ENCODE measurements at places on chromosomes 5 and 9.

GRCh38 chr5:54691656-54692055 lies 174.1 kb downstream of the SNX18 start:
- no peak for DNase-seq

DNA sequence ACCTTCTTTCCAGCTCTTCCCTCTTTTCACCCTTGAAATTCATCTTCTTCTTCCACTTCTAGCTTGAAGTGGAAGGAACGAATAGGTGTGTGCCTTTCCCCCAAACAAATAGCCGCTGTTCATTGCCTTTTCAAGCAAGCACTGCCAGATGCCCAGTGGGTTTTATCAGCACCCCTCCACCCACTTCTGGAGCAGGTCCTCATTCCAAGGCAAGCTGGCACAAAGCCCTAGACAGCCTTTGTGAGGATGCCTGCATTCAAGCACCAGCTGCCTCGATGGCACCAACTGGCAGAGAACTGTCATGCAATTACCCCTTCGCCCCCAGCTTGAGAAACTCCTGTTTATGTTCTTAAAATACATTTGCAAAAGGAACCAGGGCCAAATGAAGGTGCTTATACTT lies 36.5 kb downstream of the SERINC5 start:
- no peak for DNase-seq

DNA sequence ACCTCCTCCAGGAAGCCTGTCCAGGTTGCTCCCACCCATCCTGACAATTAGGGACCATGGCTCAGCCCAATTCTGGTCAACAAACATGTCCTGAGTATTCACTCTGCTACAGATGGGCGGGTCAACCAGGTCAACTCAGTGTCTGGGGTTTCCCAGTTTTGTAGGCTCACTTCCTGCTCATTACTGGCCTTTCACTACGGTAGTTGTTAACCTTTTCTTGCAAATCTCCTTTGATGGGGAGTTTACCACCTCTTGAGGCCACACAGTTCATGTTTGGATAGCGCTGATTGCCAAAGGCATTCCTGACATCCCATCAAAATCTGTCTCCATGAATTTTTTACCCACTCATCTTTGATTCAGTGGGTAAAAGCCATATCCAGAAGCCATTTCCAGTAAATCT lies 13.8 kb downstream of the TMEM8B start:
- no peak for DNase-seq

GRCh38 chr9:124392254-124392870 lies 22.9 kb downstream of the PSMB7 start:
- no peak for DNase-seq

DNA sequence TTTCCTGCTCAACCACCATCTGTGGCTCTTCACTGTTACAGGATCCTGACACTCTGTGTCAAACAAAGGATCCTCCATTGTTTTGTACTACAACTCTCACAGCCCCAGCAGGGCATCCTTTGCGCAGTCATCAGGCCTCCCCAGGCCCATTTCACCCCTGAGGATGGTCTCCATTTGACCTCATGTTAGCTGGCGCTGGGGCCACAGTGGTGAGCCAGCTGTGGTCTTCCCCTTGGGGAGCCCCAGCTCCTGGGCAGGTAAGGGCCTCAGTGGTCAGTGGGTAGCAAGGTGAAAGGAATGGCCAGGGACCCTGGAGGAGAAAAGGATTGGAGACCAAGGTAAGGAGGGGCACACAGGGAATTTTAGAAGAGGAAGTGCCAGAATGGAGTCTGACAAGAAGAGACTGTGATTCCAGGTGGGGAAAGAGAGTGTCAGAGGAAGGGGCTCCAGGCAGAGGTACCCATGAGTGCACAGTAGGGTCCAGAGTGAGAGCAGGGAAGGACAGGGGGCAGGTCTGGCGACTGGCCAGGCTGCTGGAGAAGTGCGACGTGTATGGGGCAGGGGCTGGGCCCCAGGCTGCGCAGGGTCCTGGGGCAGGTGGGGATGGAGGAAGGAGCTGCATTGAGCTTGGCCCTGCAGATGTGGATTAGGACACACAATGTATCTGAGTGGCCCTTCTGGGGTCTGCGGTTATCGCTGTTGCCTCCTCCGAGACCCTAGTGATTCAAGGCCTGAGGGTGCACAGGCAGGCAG lies 109.9 kb downstream of the PHF2 start:
- no peak for DNase-seq

DNA sequence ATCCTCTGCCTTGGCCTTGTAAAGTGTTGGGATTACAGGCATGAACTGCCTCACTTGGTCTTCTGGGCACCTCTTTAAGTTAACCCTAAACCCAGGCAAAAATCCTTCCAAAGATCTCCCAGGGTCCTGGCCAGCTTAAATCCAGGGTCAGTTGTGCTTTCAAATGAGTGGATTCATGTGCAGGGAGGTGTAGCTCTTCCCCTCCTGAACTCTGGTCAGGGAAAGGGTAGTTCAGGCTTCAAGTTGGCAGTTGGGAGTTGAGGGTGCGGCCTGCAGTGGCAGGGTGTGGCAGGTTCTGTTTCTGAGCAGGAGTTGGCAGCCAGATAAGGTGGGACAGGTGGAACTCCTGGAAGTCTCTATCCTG lies 3.6 kb downstream of the HNRNPAB start:
- peak; percentile 57 for DNase-seq

DNA sequence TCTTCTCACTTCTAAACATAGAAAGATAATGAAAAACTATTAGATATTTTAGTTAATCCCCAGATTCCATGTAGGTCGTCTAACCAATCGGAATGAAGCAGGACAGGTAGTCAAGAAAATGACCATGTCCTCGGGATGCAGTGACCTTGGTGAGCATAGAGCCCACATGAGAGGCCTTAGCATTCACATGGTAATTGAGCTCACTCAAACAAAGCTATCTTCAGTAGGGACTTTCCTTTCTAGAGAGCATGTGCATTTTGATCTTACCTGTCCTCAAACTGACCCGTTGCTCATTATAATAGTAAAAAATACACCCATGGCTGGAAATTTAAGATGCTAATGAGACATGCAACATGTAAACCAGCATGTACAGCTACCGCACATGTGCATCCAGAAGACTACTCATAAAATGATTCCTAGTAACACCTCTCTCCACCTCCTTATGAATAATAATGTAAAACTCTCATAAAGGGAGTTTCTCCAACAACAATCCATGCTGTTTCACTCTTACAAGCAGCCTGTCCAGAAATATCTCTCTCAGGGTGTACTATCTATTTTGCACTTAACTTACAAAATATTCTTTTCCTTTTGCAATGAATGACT lies 274.0 kb upstream of the CDH9 start:
- DNase-seq, result no peak

- DNase-seq, result no peak
Observed at GRCh38 chr9:36191686-36192085, 965 bp downstream of the CLTA start.

DNA sequence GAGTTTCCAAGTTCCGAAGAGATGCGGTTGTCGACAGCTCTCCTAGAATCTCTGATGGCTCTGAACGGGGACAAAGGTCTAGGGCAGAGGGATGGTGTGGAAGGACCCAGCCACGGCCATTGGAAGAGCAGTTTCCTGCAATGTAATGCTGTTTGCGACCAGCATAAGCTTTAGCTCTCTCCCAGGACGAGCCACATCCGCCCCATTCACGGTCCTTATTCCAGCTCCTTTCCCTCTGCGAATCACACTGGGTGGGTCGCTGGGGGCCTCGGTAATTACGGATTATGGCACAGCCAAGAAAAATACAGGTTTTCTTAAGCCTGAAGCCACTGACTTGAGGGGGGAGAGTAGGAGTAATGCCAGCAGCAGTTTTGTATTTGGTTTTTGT lies 22.7 kb downstream of the ANXA2R start:
- peak; percentile 39 for DNase-seq

GRCh38 chr9:4371108-4371507 lies 71.2 kb upstream of the GLIS3 start:
- no peak for DNase-seq

DNA sequence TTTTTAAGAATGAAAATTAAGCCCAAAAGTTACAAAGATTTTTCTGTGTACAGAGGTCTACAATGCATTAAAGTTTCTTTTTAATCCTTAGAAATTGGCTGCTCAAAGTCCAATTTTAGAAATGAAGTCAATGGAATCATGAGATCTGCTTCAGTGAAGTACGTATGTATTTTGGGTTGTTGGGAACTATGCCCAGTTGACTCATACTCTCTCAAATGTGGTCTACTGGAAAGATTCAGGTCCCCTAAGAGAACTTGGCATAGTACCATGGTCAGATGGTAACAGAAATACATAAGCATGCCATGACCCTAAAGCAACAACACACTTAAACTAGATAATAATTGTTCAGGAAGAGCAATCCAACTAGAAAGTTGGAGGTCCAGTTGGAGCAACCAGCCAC lies 23.0 kb downstream of the FBLL1 start:
- no peak for DNase-seq

DNA sequence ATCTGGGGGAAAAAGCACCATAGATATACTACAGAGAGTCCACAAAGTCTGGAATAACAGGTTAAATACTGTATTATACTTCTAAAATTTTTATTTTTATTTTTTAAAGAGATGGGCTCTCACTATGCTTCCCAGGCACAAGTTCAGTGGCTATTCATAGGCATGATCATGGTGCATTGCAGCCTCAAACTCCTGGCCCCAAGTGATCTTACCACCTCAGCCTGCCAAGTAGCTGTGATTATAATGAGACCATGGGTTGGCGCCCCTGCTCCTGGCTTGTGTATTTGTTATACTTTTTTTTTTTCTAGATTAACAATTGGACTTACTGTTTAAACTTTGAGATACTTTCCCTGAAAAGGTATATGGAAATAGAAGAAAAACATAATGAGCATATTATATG lies 25.9 kb downstream of the ERBIN start:
- DNase-seq, result no peak

DNA sequence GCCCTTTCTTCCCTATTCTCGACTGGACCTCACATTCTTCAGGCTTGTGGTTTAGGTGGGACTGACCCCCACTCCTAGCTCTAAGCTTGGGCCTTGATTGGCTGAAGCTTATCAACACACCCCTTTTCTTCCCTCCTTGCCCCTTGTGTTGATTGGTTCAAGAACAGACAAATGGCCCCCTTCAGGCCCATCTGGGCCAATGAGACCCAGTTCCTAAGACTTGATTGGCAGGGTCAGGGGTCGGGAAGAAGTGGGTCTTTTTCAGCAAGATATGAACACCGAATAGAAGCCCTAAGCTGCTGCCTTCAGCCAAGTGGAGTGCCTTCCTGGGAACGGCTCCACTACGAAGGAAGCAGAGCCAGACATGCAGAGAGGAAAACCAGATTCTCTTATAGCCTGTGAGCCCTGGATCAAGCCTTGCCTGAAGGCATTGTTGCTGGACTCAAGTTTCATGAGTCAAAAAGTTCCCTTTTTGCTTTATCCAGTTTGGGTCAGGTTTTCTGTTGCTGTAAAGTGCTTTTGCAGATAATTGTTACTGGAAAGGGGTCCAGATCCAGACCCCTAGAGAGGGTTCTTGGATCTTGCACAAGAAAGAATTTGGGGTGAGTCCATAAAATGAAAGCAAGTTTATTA lies 22.4 kb upstream of the NCS1 start:
- no peak for DNase-seq

DNA sequence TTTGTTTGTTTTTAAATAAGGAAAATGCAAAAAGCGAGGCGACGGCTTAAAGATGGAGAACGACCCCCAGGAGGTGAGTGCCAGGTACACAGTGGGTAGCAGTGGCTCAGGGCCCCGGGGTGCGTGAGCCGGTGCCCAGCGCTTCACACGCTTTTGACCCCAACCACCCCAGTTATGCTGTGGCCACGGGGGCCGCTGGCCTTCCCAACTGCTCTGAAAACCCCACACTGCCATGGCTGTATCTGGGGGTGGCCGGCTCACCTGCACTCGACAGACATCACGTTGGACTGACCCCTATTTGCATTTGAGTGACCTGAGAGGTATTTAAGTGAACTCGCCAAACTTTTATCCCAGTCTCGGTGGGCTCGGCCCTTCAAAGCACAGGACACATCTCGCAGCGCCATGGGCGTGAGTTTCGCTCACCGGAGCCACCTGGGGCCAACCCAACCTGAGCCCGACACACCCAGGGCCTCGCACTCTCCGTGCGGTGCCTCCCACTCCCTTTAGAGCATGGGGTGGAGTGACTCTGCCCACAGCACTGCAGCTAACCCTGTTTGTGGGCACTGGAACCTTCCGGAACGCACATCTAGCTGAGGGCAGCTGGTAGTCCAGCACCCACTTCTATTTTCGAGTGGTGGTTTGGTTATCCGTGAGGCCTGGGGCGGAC lies 13.7 kb upstream of the AJM1 start:
- no peak for DNase-seq

DNA sequence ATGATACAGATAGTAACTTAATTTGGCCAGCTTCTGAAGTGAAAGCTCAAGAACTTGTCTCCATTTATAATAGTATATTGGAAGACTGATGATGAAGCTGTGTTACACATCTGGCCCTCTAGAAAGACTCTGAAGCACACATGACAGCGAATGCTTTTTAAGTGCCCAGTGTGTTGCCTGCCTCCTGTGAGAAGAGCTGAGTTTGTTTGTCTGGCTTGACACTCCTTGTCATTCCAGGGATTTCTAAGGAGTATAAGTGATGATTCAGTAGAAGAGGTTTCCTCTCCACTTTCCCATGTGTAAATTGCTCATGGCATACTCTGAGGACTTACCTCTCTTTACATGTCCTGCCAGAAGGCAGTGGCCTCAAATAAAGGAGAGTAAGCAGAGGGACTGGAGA lies 30.4 kb upstream of the LRRTM2 start:
- no peak for DNase-seq

DNA sequence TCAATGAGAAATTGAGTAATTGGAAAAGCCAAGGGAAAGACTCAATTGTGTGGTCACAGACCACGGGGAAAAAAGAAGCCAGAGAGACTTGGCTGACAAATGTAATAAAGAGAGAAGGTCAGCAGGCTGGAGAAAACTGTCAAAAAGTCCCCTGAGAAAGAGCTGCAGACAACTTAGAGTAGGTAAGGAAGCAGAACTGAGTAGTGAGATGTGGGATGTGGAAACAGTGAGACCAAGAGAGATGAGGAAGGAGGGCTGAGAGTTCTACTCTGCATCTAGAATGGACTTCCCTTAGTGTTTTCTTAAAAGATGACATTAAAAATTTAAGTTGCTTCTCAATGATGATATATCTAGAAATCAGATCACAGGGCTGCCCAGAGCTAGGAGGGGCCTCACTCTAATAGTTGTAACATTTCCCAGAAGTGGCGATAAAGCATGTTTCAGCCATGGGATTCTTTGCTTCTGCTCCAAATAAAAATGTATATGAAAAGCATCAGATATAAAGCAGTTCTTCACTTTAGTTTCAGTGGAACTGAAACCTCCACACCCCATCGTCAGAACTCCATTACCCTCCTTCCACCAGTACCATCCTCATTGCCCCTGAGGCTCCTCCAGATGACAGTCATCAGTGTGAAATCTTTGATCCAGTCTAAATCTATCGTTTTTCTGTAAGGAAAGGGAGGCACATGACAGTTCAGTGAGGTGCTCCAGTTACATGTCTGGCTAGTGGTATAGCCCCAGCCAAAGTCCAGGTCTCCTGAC lies 80.6 kb downstream of the SPEF2 start:
- DNase-seq, result no peak

- DNase-seq, result no peak
Observed at GRCh38 chr5:58921159-58921558, 338.3 kb downstream of the RAB3C start.

DNA sequence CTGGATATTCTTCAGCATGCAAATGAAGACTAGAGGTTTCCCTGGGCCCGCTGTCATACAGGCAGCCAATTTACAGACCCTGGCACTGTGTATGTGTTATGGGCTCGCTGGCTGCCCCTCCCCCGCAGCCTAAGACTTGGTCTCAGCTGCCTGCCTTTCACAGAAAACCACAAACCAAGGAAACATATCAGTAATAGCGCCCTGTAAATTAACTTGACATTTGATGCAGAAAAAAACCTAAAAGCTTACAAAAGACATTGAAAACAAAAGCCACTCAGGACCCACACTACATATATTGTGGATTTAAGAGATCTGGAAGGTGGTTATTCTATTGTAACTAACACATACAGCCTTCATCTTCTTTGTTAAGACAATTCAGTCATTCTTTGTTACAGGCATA lies 287.0 kb upstream of the TMEM161B start:
- DNase-seq, result no peak
